Left ventricle myocardium inferior (tissue), 1 donor: ENCODE measurements at places on chromosomes 13 and 19. TPM values are rescaled to one million over a fixed set of nuclear protein-coding genes. Genes with fewer than 3 reads are reported as not detected.

GRCh38 chr19:8395621-8396082 is 5.5 kb downstream of the RAB11B start:
- no peaks in the 10 kb centered on the region for H3K27me3 ChIP-seq
- DNase-seq = no peak
- no peak overlapping the region for H3K4me3 ChIP-seq
- H3K27ac ChIP-seq = peak overlapping the region; percentile 100

GRCh38 chr19:15254547-15254946 is 22.3 kb upstream of the EPHX3 start:
- peaks cover 75% of the 10 kb centered on the region for H3K36me3 ChIP-seq
- H3K4me1 ChIP-seq = peaks cover 53% of the 10 kb centered on the region
- no peaks in the 10 kb centered on the region for H3K27me3 ChIP-seq
- no peak overlapping the region for H3K4me3 ChIP-seq
- H3K27ac ChIP-seq = peak overlapping the region; percentile 96
- no peak for DNase-seq

DNA sequence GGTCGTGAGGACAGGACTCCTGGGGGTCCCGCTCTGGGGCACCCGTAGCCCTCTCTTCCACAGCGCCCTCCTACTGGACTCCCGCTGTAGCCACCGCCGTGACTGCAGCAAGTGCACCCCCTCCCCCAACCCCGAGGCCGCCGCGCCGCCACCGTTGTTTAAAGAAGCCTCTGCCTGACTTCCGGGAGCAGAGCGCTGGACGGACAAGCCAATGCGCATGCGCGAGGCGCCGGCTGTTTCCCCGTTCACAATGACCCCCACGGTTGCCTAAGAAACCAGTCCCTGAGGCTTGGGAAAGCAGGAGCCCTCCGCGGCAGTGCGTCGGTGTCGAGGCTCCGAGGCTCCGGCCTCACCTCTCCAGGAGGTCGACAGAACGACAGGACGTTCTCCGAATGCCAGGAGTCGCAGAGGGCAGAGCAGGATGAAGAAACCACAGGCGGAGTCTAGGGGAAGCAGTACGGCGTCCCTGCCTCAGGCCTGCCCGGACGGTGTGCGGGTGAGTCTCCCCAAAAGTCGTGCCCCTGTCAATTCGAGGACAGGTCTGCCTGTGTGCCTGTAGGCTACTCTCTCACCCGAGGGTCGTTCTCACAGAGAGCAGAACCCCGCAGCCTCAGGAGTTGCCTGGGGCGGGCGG is 70.5 kb upstream of the ZNF420 start:
- H3K4me1 ChIP-seq = peaks cover 21% of the 10 kb centered on the region
- peak overlapping the region; percentile 77 for H3K4me3 ChIP-seq
- peaks cover 30% of the 10 kb centered on the region for H3K36me3 ChIP-seq
- no peaks in the 10 kb centered on the region for H3K27me3 ChIP-seq

DNA sequence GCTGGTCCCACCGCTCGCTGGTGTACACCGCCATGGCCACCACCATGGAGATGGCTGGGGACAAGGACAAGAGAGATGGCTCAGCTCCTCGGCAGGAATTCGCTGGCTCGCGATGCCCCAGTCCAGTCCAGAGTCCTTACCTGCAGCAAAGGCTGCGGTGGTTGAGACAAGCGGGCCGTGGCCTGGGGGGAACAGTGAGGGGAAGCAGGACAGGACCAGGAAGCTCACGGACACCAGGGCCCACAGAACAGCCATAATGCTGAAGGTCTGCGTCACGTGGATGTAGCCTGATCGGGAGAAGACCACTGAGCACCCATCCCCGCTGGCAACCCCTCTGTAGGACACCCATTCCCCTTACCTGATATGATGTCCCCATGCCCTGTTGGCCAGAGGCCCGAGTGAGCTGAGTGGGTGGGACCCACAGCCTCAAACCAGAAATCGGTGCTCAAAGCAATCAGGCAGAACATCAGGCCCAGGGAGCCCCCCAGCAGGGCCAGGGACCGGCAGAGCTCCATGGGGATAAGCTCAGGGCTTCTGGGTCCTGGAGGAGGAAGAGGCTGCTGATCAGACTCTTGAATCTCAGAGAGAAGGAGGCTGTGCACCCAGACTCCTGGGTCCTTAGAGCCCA is 319 bp downstream of the NKG7 start:
- no peak overlapping the region for H3K27ac ChIP-seq
- no peaks in the 10 kb centered on the region for H3K27me3 ChIP-seq
- H3K4me3 ChIP-seq = no peak overlapping the region
- peaks cover 12% of the 10 kb centered on the region for H3K4me1 ChIP-seq

GRCh38 chr19:48861313-48861712 is 7.1 kb downstream of the PLEKHA4 start:
- no peaks in the 10 kb centered on the region for H3K27me3 ChIP-seq
- no peak overlapping the region for H3K27ac ChIP-seq
- H3K4me1 ChIP-seq = peaks cover 6% of the 10 kb centered on the region
- H3K4me3 ChIP-seq = no peak overlapping the region
- no peak for DNase-seq
- H3K36me3 ChIP-seq = no peaks in the 10 kb centered on the region

GRCh38 chr13:49441846-49442245 is 2.0 kb downstream of the CAB39L start:
- no peak overlapping the region for H3K4me3 ChIP-seq
- H3K27ac ChIP-seq = no peak overlapping the region
- no peak for DNase-seq
- H3K27me3 ChIP-seq = no peaks in the 10 kb centered on the region

DNA sequence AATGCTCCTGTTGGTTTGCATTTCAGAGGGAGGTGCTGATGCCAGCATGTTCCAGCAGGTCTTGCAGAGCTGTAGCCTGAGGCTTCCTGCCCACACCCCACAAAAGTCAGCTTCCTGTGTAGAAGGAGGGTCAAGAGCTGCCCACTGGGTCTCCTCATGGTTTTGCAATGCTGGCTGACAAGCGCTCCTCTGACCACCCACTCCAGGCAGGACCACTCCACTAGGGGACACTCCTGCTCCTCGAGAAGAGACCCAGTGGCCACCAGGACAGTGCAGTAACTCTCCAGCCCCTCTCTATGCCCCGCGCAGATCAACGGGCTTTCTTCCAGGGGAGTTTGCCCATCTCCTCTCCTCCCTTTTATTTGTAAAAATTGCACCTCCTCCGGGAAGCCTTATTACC is 72.9 kb upstream of the UQCRFS1 start:
- no peak overlapping the region for H3K27ac ChIP-seq
- no peak overlapping the region for H3K4me3 ChIP-seq
- peaks cover 77% of the 10 kb centered on the region for H3K27me3 ChIP-seq
- no peak for DNase-seq
- no peaks in the 10 kb centered on the region for H3K36me3 ChIP-seq

DNA sequence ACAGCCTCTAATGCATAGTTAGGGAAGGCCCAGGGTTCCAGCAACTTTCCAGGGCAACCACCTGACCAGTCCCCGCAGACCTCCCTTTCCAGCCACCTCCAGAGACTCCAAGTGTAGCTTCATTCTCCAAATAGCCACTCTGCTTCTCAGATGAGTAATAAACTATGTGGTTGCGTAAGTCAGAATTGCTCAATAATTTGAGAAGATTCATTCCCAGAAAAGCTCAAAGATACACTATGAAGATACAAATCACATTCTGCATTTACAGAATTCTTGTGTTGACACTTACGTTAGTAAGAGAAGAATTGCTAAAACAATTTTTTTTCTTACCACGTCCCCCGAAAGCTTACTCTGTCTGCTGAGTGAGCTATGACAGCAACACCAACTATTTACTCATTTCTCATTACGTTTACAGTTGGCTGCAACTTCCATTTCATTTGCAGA is 8.2 kb upstream of the LATS2 start:
- peaks cover 5% of the 10 kb centered on the region for H3K4me1 ChIP-seq
- peak overlapping the region; percentile 42 for H3K27ac ChIP-seq
- no peaks in the 10 kb centered on the region for H3K36me3 ChIP-seq
- DNase-seq = peak; percentile 37
- H3K4me3 ChIP-seq = no peak overlapping the region

DNA sequence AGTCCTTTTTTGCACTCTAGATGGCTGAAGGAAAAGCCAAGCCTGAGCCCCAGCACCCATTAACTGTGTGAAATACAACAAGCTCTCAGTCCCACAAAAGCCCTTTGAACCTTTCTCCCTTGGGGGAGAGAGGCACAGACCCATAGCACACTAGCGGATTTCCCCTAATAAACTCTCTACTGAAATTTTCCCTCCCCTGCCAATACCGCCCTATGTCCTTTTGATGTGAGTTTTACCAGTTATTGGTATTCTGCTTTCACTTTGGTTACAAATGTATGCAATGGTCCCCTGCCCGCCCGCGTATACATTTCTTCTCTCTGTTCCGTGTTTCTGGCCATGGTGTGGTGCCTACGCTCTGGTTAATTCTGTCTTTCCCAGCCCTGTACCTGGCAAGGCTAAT is 54.0 kb upstream of the MYO16 start:
- H3K36me3 ChIP-seq = no peaks in the 10 kb centered on the region
- H3K4me3 ChIP-seq = no peak overlapping the region
- no peak overlapping the region for H3K27ac ChIP-seq
- H3K4me1 ChIP-seq = no peaks in the 10 kb centered on the region
- H3K27me3 ChIP-seq = no peaks in the 10 kb centered on the region

- DNase-seq = no peak
- H3K4me1 ChIP-seq = peaks cover 20% of the 10 kb centered on the region
- no peak overlapping the region for H3K4me3 ChIP-seq
- no peaks in the 10 kb centered on the region for H3K36me3 ChIP-seq
- no peak overlapping the region for H3K27ac ChIP-seq
- no peaks in the 10 kb centered on the region for H3K27me3 ChIP-seq
Observed at GRCh38 chr13:43124490-43124889, 101.1 kb downstream of the DNAJC15 start.

GRCh38 chr19:51547397-51548212 is 16.1 kb upstream of the SIGLEC6 start:
- peaks cover 98% of the 10 kb centered on the region for H3K27me3 ChIP-seq
- DNase-seq = no peak
- H3K4me3 ChIP-seq = no peak overlapping the region
- H3K4me1 ChIP-seq = no peaks in the 10 kb centered on the region
- no peak overlapping the region for H3K27ac ChIP-seq

DNA sequence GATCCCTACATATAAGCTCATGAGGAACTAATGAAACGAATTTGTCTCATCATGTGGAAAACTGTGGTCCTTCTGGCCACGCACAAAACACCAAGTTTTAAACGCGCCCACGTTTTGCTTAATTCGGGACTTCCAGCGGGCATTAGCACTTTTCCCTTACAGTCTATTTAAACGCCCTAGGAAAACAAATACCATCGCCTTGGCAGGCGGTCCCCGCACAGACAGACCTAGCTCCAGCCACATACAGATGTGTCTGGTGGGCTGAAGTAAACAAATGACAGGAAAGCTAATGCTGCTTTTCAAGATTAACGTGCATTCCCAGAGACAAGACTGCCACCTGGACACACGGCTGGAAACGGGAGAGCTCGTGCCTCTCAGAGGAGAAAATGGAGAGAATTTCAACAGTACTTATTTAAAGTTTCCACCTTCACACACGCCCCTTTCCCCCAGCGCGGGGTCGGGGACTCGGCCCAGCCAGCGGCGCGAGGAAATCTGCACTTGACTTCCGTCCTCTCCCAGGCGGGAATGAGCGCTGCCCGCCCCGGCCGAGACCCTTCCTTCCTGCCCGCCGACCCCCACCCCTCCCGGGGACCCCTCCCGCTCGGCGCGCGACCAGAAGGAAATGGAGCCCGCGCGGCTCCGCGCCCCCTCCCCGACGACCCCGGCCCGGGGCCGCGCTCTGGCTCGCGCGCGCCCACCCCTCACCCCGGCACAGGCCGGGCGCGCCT is 931 bp downstream of the USP12 start:
- no peaks in the 10 kb centered on the region for H3K36me3 ChIP-seq
- peak overlapping the region; percentile 95 for H3K4me3 ChIP-seq
- peak overlapping the region; percentile 96 for H3K27ac ChIP-seq
- H3K4me1 ChIP-seq = peaks cover 63% of the 10 kb centered on the region

DNA sequence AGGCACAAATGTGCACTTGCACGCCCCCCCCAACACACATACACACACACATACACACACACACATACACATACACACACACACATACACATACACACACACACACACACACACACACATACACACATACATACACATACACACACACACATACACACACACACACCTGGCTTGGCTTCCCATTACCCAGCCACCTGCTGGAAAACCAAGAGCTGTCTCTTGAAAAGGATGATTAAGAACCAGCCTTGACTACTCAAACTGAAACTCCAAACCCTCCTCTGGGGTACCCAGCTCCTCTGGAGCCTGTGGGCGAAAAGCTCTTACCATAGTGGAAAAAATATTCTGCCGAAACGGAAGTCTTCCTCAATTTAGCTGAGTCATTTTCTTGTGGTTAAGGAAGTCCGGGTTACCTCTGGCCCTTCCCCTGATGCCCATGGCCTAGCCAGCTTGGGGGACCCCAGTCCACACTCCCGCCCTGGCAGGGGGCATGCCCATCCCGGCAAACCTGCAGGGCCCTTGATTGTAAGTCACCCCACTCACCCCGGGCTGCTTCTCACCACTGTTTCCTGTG is 21.9 kb downstream of the CEBPA start:
- peaks cover 7% of the 10 kb centered on the region for H3K4me1 ChIP-seq
- no peak overlapping the region for H3K4me3 ChIP-seq
- H3K27me3 ChIP-seq = peaks cover 35% of the 10 kb centered on the region

DNA sequence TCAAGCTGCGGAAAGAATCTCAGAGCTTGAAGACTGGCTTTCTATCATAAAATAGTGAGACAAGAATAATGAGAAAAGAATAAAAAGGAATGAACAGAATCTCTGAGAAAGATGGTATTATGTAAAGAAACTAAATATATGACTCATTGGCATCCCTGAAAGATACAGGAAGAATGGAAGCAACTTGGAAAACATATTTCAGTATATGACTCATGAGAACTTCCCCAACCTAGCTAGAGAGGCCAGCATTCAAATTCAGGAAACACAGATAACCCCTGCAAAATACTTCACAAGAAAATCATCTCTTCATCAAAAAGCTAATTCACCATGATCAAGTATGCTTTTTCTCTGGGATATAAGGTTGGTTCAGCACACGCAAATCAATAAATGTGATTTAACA is 2318.0 kb downstream of the PCDH9 start:
- H3K4me1 ChIP-seq = no peaks in the 10 kb centered on the region
- H3K27ac ChIP-seq = no peak overlapping the region
- DNase-seq = no peak
- H3K27me3 ChIP-seq = no peaks in the 10 kb centered on the region
- no peaks in the 10 kb centered on the region for H3K36me3 ChIP-seq

ZNF85 gene
- 2.3 TPM for total RNA-seq

TJP3 gene
- not detected for total RNA-seq

GPATCH1 gene
- 6.2 TPM for total RNA-seq

ZNF780A gene
- 10.3 TPM for total RNA-seq

NOVA2 gene
- total RNA-seq = 5.0 TPM

LNX2 gene
- total RNA-seq = 11.2 TPM

EXOC3L2 gene
- total RNA-seq = 1.8 TPM

IGLON5 gene
- not detected for total RNA-seq

NAPSA gene
- 0.05 TPM for total RNA-seq

BRME1 gene
- total RNA-seq = 0.82 TPM

ICAM3 gene
- 31.3 TPM for total RNA-seq

CNFN gene
- total RNA-seq = 0.49 TPM

KLK12 gene
- not detected for total RNA-seq
